ENCODE measurements at places on chromosomes 12 and 14. TPM values are rescaled to one million over a fixed set of nuclear protein-coding genes. Genes with fewer than 3 reads are reported as not detected.

The DPPA3 gene
- total RNA-seq = not detected

The GAPDH gene
- 7,040 TPM for total RNA-seq

The RACGAP1 gene
- total RNA-seq = 54.1 TPM

The KCNH3 gene
- total RNA-seq = under 0.01 TPM

The KRT6A gene
- total RNA-seq = 0.56 TPM

The BCAT1 gene
- total RNA-seq = 118 TPM
